ENCODE measurements at places on chromosomes 1 and 21.

- DNase-seq: no peak
Observed at GRCh38 chr1:230043081-230043480, 24.0 kb upstream of the GALNT2 start.

- no peak for DNase-seq
Observed at GRCh38 chr1:245277276-245277675, 122.5 kb downstream of the KIF26B start.

DNA sequence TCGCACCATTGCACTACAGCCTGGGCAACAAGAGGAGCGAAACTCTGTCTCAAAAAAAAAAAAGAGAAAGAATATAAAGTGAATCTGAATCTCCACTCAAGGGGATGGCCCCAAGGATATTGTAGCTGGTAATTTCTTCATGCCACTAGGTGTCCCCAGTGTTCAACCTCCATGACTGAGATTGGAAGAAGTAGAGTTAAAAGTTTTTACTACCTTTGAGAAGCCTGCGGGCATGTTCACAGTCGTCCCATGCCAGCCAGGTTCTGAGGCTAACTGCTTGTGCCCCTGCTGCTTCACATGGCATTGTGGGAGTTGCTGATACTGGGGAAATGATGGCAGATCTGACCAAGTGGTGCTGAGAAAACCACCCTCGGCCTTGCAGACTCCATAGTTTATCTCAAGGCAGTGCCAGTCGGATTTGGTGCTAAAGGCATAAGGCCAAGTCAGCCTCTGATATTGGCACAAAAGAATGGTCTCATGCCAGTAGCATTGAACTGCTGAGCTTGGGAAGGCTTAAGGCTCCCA, 10.8 kb upstream of the SHISA4 start:
- DNase-seq: no peak

- DNase-seq: no peak
Observed at GRCh38 chr1:94522304-94522703, 19.3 kb downstream of the F3 start.

GRCh38 chr1:202540448-202540847, 169.8 kb downstream of the SYT2 start:
- no peak for DNase-seq

DNA sequence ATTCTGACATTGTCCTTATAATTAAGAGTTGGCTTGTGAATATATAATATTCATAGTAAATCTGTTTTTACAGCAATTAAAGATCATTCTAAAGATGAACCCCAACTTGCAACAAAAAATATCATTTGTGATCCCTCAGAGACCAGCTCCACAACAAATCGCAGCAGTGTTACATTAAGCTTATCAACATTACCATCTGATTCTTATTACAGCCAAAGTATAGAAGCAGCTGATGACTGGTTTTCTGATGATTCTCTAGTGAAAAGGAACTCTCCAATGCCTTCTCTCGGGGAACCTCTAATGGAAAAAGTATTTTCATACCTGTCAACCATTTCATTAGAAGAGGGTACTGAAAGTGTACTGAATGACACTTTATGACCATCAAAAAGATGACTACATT, 45.4 kb downstream of the C1orf185 start:
- DNase-seq: no peak

DNA sequence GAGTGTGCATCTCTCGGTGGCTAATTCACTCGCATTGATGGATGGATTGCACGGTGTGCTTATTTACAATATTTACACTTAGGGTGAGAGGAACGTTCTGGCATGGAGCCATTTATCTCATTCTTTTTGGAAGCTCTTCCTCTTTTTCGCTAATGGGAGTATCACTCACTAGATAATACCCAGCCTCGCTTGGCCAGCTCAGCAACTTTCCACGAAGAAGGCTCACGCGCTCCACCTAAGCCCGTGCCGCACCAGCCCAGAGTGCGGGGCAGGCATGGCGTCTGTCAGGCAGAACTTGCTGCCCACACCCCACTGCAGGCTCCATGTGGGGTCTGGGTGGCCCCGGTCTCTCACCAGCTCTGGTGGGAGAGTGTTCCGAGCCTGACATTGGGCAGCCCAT, 484.9 kb downstream of the NPHP4 start:
- no peak for DNase-seq

DNA sequence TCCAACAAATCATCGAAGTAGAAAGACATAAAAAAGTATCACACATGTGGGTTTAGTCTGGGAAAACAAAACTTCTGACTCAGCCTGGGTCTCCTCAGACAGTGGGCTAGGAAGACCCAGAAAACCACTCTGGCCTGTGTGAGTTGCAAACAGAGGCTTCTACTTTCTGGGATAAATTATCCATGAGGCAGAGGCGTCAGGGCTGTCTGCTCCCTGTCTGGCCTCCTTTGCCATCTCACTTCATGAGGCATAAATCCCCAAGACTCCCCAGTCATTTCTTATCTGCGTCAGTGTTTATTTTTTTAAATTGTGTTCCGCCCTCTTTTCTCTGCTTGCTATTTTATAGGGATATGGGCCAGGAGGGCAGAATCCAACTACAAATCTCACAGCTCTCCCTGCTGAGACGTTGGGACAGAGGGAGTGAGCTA, 80.6 kb upstream of the TRABD2B start:
- no peak for DNase-seq

DNA sequence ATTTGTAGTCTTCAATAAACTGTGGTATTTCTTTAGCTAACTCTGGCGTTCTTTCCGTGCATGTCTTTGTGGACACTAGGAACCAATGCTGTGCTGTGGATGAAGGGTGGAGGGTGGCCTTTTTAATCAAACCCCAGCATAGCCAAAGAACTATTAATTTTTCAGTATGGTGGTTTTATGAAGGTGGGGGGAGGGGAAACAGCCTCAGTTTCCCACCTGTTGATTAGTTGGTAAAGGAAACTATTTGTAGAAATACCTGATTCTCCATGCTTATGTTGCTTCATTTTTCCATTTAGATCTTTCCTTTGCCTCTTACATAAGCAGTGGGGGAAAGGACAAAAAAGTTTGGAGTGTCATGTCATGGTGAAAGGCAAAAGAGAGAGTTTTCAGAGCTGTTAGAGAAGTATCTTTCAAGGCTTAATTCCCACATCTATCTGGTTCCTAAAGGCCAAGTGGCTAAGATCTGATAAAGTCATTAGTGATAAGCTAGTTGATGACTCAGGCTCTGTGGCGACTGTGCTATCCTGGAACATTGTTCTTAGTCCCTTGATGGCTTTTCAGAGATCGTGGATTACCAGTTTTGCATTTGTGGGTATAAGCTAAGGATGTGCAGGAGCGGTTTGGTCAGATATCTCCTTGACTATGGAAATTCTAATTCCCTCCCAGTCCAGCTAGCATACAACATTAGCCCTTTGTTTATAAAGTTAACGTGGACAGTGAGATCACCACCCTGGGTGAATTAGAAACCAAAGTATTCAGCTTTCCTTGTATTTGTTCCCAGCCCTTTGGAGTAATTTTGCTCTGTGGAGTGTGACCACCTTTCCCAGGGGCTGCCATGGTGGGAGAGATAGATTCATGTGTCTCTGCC, 8.7 kb upstream of the HAX1 start:
- no peak for DNase-seq

DNA sequence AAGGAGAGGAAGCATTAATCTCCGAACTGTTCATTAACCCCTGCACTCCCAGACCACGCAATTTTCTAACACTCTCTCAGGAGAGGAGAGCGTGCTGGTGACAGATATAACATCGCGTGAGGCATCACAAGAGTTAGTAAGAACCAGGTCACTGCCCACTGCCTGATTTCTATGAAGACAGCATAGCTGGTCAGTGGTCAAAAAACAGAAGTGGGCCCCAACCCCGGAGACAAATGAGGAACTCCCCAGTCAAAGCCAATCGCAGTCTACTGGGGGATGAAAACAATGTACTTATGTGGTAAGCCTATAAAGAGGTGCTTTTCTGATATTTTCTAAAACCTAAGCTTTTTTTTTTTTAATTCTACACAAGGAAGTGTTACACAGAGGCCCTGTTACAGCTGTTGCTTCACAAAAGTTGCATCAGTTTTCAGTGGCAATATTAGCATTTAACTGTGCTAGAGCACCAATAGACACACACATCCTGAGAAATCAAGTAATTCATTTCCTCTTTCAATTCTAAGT, 231.8 kb upstream of the IRF2BP2 start:
- DNase-seq: no peak

- no peak for DNase-seq
Observed at GRCh38 chr1:155000411-155000725, 2.2 kb upstream of the ZBTB7B start.

DNA sequence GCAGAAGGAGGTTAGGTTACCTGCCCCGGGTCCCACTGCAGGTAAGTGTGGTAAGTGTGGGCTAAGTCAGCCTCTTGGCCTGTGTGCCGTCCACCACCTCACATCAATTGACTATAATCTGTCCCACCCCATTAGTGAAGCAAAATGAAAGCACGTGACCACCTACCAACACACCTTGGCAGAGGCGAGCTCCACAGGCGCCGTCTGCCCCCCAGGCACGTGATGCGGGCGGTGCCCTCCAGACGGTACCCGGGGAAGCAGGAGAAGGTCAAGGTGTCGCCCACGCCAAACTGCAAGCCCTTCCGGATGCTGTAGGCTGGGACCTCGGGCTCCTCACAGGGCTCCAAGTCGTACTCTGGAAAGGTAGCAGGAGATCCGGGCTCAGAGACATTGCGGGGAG, 149.5 kb upstream of the HMGB4 start:
- no peak for DNase-seq

- no peak for DNase-seq
Observed at GRCh38 chr1:16183179-16183578, 27.3 kb upstream of the EPHA2 start.

DNA sequence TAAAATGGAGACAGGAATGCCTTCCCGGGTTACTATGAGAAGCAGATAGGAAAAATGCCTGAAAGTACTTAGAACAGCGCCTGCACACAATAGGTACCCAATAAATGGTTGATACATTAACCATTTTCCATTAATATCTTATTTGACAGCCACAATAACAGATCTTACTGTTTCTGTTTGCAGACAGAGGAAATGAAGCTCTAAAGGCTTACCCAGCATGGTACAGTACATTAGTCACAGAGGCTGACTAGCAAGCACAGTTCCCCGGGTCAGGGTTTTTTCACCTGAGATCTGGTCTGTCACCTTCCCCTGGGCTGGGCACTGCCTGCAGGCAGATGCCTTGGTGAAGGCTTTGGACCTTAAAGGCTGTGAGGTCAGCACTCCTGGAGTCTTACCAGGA, 2.9 kb downstream of the TRIM63 start:
- no peak for DNase-seq

- DNase-seq: no peak
Observed at GRCh38 chr21:25398630-25399029, 208.7 kb downstream of the MRPL39 start.

DNA sequence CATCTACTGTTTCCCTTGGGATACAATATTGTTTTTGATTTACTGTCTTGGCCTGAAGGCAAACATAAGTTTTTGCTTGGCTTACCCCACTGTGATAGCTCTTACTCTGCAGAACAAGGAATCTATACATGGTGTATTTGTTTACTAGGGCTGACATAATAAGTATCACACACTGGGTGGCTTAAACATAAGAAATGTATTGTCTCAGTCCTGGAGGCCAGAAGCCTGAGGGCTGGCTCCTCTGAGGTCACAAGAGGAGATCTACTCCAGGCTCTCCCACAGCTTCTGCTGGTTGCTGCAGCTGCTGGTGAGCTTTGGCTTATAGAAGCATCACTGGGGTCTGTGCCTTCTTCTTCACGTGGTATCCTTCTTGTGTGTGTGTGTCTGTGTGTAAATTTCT, 30.7 kb upstream of the IGSF5 start:
- DNase-seq: no peak

DNA sequence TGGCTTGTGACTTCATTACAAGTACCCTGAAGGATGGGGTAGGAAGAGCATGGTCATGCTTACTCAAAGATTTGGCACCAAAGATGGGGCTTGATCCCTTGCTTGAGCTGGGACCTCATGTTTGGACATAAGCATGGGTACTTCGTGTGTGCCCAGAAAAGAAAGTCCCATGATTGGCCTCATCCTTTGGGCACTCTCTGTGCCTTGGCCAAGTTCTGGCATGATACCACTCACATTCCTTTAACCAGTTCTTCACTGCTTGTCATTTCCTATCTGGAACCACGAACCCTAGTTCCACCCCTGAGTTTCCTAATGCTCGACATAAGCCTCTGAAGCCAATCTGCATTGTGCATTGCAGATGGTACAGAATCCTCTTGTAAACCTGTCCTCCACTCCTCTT, 107.0 kb downstream of the NAV1 start:
- no peak for DNase-seq

DNA sequence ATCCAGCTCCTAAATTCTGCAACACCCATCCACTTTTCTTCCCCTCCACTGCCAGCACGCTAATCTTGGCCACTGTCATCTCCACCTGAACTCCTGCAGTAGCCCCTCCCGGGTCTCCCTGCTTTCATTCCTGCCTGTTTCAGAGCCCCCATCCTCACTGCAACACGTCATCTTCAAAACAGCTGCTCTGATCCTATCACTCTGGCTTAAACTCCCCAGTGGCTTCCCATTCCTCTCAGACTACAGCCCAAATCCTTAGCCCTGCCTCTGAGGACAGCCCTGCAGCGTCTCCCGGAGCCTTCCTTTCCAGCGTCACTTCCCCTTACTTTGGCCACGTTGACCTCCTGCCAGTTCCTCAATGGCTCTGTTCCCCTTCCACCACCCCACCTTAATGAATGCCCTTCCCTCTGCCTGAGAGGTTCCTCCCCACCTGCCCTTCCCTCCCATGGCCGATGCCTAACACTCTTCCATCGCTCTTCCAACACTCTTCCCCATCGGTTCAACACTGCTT, 22.9 kb upstream of the IFNAR2 start:
- no peak for DNase-seq

DNA sequence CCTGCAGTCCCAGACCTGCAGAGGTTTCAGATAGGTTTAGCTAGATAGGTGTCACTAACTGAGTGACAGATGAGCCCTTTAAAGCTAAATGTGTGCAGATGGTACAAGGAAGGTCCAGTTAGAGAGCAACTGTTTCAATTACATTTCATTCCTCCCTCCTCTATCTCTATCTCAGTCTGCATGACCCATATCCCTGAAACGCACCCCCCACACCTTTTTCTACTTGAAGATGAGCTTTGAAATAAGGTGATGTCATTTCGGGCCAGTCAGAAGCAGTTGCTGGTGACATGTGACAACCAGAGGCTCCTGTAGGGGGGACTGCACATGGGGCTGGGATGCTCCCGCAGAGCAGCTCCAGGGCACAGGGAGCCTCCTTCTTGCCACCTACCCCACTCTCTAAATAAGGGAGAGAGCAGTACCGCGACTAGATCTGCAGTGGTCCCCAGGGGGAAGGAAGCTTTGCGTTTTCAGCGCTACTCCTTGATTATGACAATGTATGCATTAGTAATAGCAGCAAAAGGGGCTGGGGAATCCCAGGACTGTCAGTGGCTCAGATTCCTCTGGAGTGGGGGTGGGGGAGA, 4.3 kb downstream of the ATP8B2 start:
- DNase-seq: no peak

DNA sequence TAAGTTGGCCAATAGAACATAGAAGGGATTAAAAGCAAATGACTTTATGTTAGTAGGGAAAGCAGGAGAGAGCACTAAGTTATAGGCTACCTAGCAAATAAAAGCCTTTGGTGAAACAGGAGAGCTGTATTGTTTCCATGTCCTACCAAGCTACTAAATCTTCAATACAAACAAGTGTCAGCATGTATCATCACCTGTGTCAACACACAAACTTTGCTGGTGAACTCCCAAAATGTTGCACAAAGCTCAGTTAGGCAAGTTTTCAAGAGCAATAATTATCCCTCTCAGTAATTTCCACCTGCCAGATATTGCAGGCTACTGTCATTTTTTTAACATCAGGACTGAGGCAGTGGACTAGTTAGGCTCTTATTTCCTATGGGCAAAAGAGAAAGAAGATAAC, 77.7 kb upstream of the ADAM30 start:
- DNase-seq: no peak

All from activated CD4-positive, CD25-positive, alpha-beta regulatory T cell treated with anti-CD3 and anti-CD28 coated beads, Interleukin-2, amount 50 U/mL, for 72 hours (primary cell).